Thoracic aorta (tissue), 2 donors: ENCODE measurements at places on chromosomes 4 and X. TPM values are rescaled to one million over a fixed set of nuclear protein-coding genes. Genes with fewer than 3 reads are reported as not detected.

SPANXN3 gene
- total RNA-seq, result not detected

VCX3B gene
- total RNA-seq, result not detected

KIAA0232 gene
- total RNA-seq, result 56.9 TPM

GRCh38 chr4:140937866-140938265, 181.7 kb upstream of the TBC1D9 start:
- H3K27ac ChIP-seq, result peak overlapping the region; percentile 5
- H3K36me3 ChIP-seq, result no peaks in the 10 kb centered on the region
- H3K4me1 ChIP-seq, result peaks cover 39% of the 10 kb centered on the region
- no peak for DNase-seq
- H3K27me3 ChIP-seq, result no peaks in the 10 kb centered on the region
- H3K4me3 ChIP-seq, result no peak overlapping the region

GRCh38 chr4:177297785-177298391, 11.8 kb upstream of the NEIL3 start:
- H3K4me1 ChIP-seq, result peaks cover 40% of the 10 kb centered on the region
- no peaks in the 10 kb centered on the region for H3K36me3 ChIP-seq
- no peak for DNase-seq
- no peak overlapping the region for H3K27ac ChIP-seq
- no peak overlapping the region for H3K4me3 ChIP-seq

DNA sequence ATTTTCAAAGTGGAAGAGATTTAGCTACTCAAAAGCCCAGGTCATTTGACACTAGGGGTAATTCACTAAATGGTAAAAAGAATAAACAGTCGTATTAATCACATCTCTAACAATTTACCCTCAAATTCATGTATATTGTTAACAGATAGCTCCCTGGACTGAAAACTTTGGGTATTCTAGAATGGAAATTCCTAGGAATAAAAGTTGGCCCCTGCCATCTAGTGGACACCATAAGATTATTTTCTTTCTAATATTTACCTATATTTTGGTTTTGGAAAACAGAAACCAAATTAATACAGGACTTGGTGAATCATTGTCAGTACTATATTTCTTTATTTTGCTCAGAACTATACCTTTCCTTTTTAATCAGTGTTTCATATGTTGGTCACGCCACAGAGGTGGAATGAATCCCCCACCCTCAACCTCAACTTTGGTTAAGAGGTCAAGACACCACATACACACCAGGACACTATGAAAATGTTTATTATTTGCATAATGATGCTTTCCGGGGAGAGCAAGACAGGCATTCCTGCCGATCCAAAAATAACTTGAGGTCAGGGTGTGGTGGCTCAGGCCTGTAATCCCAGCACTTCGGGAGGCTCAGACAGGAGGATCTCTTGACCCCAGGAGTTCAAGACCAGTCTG, 96.2 kb upstream of the APOOL start:
- no peak overlapping the region for H3K4me3 ChIP-seq
- no peak for DNase-seq
- H3K27ac ChIP-seq, result peak overlapping the region; percentile 8
- no peaks in the 10 kb centered on the region for H3K36me3 ChIP-seq

- no peaks in the 10 kb centered on the region for H3K36me3 ChIP-seq
- no peaks in the 10 kb centered on the region for H3K27me3 ChIP-seq
- DNase-seq, result no peak
- peak overlapping the region; percentile 36 for H3K4me3 ChIP-seq
- H3K27ac ChIP-seq, result no peak overlapping the region
Observed at GRCh38 chr4:52076731-52077130, 25.6 kb downstream of the SPATA18 start.

- peaks cover 6% of the 10 kb centered on the region for H3K4me1 ChIP-seq
- no peak overlapping the region for H3K4me3 ChIP-seq
- H3K27me3 ChIP-seq, result no peaks in the 10 kb centered on the region
- no peaks in the 10 kb centered on the region for H3K36me3 ChIP-seq
- H3K27ac ChIP-seq, result no peak overlapping the region
Observed at GRCh38 chr4:38723726-38724474, 58.9 kb downstream of the TLR10 start.

DNA sequence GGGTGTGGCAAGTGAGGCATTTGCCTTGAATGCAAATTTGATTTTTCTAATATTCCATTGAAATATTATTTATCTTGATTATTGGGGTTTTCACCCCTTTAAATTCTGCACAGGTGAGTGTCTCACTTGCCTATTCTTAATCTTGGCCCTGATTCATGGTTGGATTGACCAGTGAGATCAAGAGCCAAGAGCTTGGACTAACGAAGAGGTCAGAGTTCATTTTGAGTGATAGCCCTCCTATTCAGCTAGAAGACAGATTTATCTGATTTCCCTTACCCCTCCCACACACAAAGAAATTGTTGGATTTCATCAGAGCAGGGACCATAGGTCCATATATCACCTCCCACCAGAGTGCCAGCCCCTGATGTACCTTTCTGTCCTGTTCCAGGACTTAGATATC, 11.6 kb upstream of the ACOT9 start:
- no peak for DNase-seq
- H3K4me1 ChIP-seq, result peaks cover 13% of the 10 kb centered on the region
- H3K36me3 ChIP-seq, result no peaks in the 10 kb centered on the region
- H3K27me3 ChIP-seq, result no peaks in the 10 kb centered on the region
- no peak overlapping the region for H3K27ac ChIP-seq
- H3K4me3 ChIP-seq, result no peak overlapping the region

- no peak overlapping the region for H3K4me3 ChIP-seq
- peaks cover 6% of the 10 kb centered on the region for H3K4me1 ChIP-seq
- no peaks in the 10 kb centered on the region for H3K36me3 ChIP-seq
- H3K27ac ChIP-seq, result no peak overlapping the region
- no peak for DNase-seq
Observed at GRCh38 chr4:89314291-89314690, 6.7 kb upstream of the GPRIN3 start.

GRCh38 chr4:77776182-77777134, 42.7 kb downstream of the CNOT6L start:
- H3K27ac ChIP-seq, result no peak overlapping the region
- no peak for DNase-seq
- no peaks in the 10 kb centered on the region for H3K36me3 ChIP-seq
- H3K27me3 ChIP-seq, result no peaks in the 10 kb centered on the region
- H3K4me3 ChIP-seq, result no peak overlapping the region
- H3K4me1 ChIP-seq, result peaks cover 9% of the 10 kb centered on the region

DNA sequence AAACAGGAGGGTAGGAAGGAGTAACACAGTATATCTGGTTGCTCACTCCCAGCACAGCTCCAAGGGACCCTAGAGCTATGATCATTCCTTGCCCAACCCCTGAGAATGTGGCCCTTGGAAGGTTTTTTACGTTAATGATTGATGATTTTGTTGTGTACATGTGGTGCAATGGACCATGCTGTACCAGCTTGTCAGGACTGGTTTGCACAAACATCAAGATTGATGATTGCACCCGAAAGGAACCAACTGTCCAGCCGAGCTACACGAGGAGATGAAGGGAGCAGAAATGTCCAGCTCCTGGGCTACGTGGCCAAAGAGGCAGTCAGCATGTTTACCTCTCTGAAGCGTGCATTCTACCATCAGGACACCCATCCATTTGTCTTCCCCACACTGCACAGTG, 83.2 kb upstream of the USP9X start:
- no peaks in the 10 kb centered on the region for H3K4me1 ChIP-seq
- no peak overlapping the region for H3K4me3 ChIP-seq
- no peak overlapping the region for H3K27ac ChIP-seq
- no peak for DNase-seq

- H3K27me3 ChIP-seq, result no peaks in the 10 kb centered on the region
- no peaks in the 10 kb centered on the region for H3K36me3 ChIP-seq
- H3K27ac ChIP-seq, result no peak overlapping the region
- no peak overlapping the region for H3K4me3 ChIP-seq
- no peak for DNase-seq
Observed at GRCh38 chrX:370963-371745, 15.6 kb downstream of the PPP2R3B start.

DNA sequence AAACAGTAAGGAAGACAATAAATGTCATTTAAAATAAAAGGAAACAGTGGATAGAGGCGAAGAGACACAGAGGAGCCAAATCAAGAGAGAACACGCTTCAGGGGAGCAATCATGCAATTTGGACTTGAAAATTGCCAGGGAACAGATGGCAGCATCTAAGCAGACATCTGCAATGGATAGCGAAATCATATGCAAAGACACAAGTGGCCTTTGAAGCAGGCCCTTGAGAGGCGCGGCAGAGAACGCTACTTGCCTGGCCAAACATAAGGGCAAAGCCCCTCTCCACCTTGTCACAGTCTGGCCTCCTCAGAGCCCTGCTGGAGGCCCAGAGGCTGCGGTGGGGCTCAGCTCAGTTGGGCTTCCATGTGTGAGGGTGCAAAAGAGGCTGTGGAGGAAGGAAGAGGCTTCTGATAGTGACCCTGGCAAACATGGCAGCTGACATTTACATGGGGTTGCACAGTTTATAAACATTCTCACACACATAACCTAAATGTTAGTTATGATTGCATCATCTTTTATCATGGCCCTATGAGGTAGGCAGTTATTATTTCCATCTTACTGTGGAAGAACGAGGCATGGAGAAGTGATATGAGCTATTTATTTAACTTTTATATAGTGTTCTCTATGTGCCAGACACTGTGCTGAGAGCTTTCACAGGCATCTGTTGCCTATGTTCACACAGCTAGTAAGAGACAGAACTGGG, 18.3 kb downstream of the ADGRG4 start:
- no peaks in the 10 kb centered on the region for H3K4me1 ChIP-seq
- no peak overlapping the region for H3K4me3 ChIP-seq
- no peak for DNase-seq
- H3K36me3 ChIP-seq, result no peaks in the 10 kb centered on the region
- no peaks in the 10 kb centered on the region for H3K27me3 ChIP-seq
- no peak overlapping the region for H3K27ac ChIP-seq

- H3K36me3 ChIP-seq, result no peaks in the 10 kb centered on the region
- H3K4me3 ChIP-seq, result no peak overlapping the region
- H3K4me1 ChIP-seq, result no peaks in the 10 kb centered on the region
- DNase-seq, result no peak
Observed at GRCh38 chrX:153305972-153306371, 15.6 kb downstream of the PNMA6F start.

DNA sequence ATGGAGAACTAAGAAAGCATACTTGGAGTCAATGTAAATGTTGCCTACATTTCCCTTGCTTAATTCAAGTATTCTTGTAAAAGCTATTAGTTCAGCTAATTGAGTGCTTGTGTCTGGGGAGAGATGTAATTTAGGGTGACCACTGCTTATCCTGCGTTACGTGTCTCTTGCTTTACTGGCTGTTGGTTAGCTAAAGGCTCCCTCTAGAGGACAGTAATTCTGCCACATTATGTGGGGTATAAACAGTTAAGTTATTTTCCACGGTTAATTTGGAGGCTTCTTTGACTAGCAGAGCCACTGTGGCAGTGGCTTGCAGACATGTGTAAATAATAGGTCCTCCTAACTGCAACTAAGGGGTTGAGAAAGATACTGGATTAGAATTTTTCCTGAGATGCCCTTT, 25.3 kb upstream of the NAF1 start:
- H3K4me1 ChIP-seq, result peaks cover 18% of the 10 kb centered on the region
- no peaks in the 10 kb centered on the region for H3K27me3 ChIP-seq
- no peak overlapping the region for H3K4me3 ChIP-seq
- no peak overlapping the region for H3K27ac ChIP-seq
- no peak for DNase-seq

DNA sequence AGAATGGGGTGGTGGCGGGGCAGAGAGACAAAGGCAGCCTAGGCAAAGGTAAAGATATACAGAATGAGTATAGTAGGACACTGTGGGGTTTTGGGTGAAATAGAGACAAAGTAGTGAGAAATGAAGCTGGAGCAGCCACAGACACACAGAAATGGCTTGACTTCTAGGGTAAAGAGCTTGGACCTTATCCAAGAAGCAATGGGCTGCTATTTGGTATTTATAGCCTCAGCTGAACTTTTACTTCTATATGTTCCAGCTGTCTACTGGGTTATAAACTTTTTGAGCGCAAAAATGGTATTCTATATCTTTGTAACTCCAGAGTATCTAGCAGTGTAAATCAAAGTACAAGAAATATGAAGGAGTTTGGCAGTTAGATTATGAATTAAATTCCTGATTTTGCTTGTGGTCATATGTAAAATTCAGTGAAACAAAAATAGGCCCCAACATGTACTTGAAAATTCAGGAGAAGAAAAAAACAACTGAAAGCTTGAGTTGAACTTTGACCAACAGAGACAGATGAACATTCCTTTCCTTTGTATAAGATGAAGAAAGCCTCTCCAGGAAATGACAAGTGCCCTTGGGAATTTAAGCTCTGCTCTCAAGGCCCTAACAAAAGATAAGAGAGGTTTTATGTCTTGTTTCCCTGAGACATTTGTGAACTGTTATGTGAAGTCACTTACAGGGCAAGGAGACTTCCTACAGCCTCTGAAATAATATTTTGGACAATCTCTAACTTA, 354.1 kb downstream of the CHIC1 start:
- H3K27me3 ChIP-seq, result no peaks in the 10 kb centered on the region
- no peaks in the 10 kb centered on the region for H3K36me3 ChIP-seq
- H3K4me3 ChIP-seq, result no peak overlapping the region
- no peak overlapping the region for H3K27ac ChIP-seq
- no peak for DNase-seq
- no peaks in the 10 kb centered on the region for H3K4me1 ChIP-seq

GRCh38 chr4:140238351-140239056, 84.5 kb upstream of the MAML3 start:
- peak; percentile 79 for DNase-seq
- H3K4me1 ChIP-seq, result peaks cover 44% of the 10 kb centered on the region
- no peaks in the 10 kb centered on the region for H3K27me3 ChIP-seq
- H3K27ac ChIP-seq, result peak overlapping the region; percentile 78
- no peaks in the 10 kb centered on the region for H3K36me3 ChIP-seq
- H3K4me3 ChIP-seq, result peak overlapping the region; percentile 49

DNA sequence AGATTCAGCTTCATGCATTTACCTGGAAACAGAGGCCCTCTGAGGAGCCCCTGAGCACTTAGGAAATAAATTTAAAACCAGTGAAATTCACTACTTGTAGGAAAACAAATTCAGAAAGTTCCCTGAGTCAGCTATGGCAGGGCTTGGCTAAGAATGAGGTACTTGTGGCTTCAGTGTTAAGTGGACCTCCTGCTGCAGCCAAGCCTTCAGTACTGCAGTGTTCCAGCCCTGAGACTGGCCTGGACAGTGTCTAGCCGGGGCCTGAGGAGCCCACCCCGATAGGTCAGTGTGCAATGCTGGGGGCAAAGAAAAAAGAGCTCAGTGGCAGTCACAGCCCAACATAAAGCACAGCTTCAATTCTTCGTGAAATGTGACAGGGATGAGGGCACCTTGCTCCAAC, 41.9 kb downstream of the F11 start:
- H3K4me3 ChIP-seq, result no peak overlapping the region
- H3K4me1 ChIP-seq, result no peaks in the 10 kb centered on the region
- no peak overlapping the region for H3K27ac ChIP-seq
- no peaks in the 10 kb centered on the region for H3K36me3 ChIP-seq

GRCh38 chrX:78168065-78168464, 28.6 kb upstream of the TAF9B start:
- no peaks in the 10 kb centered on the region for H3K27me3 ChIP-seq
- no peaks in the 10 kb centered on the region for H3K4me1 ChIP-seq
- no peak overlapping the region for H3K4me3 ChIP-seq
- no peak overlapping the region for H3K27ac ChIP-seq

GRCh38 chr4:101102114-101102742, 245.1 kb downstream of the PPP3CA start:
- no peaks in the 10 kb centered on the region for H3K27me3 ChIP-seq
- H3K4me1 ChIP-seq, result peaks cover 31% of the 10 kb centered on the region
- no peak overlapping the region for H3K4me3 ChIP-seq
- H3K27ac ChIP-seq, result no peak overlapping the region
- DNase-seq, result no peak
